ENCODE measurements at places on chromosomes 6 and 20.

DNA sequence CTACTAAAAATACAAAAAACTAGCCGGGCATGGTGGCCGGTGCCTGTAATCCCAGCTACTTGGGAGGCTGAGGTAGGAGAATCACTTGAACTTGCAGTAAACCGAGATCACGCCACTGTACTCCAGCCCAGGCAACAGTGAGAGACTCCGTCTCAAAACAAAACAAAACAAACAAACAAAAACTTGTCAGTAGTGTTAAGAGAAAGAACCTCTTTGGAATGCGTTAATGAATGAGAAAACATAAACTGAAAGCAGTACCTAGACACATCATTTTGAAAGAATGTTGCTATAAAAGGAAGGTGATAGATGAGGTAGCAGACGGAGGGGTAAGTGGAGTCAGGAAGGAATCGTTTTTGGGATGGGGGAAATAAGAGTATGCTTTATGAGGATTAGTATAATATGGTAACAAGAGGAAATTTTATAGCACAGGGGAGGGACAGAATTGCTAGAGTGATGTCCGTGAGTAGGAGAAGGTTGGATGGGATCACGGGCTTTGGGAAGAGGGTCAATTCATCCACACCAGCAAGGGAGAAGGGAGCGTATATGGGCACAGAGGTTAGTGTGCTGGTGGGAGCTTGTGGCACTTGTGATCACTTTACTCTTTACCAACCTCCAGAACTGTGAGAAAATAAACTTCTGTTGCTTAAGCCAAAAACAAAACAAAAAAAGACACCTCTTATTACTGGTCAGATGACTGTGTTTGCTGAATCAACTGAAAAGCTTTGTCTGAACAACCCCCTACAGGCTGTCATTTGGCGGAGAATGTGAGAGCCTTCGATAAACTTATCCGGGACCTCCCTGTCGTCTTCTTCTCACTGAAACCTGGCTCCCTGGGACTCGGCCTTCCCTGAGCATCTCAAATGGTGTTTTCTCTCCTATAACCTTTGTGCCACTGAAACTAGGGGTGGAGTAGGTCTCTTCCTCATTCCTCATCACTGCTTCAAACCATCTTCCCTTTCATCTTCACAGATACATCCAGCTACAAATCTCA is 48.9 kb upstream of the TFAP2A start:
- no peak for DNase-seq

DNA sequence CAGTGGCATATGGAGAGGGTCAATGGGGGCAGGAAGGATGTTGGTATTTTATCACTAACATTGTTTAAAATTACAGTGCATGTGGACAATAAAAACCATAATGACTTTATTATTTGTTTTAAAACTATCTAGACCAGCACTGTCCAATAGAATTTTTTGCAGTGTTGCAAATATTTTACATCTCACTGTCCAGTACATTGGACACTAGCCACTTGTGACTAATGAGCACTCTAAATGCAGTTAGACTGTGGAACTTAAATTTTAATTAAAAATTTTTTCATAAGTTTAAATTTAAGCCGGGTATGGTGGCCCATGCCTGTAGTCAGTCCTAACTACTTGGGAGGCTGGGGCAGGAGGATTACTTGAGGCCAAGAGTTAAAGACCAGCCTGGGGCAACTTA is 101.7 kb downstream of the DTD1 start:
- no peak for DNase-seq

- DNase-seq = no peak
These were observed 76.8 kb upstream of the SIRPG start for GRCh38 chr20:1734269-1734858.

DNA sequence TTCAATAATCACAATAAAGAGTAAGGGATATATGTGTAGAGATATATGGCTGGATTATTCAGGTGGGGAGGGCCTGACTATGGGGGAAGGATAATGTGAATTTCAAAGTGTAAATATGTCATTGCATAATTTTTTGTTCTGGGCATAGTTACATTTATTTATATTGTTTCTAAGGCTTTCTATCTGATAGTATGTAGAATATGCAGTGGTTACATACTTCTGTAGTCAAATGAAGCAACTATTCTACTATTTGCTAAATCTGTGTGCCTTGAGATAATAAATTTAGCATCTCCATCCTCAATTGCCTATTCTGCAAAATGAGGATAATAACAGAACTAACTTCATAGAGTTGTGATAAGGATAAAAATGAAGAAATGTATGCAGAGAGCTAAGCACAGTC is 359.2 kb downstream of the CDKAL1 start:
- DNase-seq = no peak

- DNase-seq = no peak
These were observed 198.0 kb upstream of the SHLD1 start for GRCh38 chr20:5552154-5552553.
